ENCODE measurements at places on chromosomes 2 and 18.
A peak's percentile ranks its signal among the peaks of the same experiment; 100 is the strongest.

- no peak for DNase-seq
Measured at GRCh38 chr2:218849721-218850120, 9.9 kb upstream of the WNT6 start.

- no peak for DNase-seq
Measured at GRCh38 chr2:203840655-203841205, 26.8 kb upstream of the CTLA4 start.

GRCh38 chr2:240170354-240170735 is 29.9 kb upstream of the OTOS start:
- DNase-seq = no peak

GRCh38 chr18:60500960-60501359 is 128.4 kb upstream of the MC4R start:
- no peak for DNase-seq

DNA sequence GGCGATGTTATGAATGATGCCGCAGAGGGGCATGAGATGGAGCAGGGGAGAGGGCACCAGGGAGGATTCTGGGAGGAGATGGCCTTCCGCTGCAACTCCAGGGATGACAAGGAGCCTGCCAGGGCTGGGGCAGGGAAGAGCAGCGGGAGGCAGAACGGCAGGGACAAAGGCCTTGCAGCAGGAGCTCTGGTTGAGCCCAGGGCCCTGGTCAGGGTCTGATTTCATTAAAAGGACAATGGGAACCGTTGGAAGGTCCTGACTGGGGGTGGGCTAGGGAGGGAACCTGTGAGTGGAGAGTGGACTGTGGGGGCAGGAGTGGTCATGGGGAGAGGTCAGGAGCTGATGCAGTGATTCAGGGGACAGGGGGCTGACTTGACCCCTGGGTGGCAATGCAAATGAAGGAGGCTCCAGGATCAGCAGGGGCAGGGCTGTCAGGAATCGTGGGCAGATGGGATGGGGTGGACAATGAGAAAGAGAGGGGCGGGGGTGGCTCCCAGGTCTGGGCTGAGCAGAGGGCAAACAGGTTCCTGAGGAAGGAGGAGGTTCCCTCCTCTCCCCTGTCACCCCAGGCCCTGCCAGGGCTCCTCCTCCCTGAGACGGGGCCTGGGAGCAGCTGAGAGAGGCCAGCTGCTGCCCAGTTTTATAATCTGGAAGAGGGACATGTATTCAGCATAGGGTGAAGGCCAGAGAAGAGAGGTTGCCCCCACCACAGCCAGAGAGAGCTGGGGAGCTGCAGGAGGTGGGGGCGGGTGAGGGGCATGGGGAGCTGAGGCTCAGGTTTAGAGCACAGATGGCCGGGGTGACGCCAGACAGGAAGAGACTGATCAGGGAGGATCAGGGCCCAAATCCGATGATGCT is 7.3 kb upstream of the DUSP2 start:
- DNase-seq = no peak

DNA sequence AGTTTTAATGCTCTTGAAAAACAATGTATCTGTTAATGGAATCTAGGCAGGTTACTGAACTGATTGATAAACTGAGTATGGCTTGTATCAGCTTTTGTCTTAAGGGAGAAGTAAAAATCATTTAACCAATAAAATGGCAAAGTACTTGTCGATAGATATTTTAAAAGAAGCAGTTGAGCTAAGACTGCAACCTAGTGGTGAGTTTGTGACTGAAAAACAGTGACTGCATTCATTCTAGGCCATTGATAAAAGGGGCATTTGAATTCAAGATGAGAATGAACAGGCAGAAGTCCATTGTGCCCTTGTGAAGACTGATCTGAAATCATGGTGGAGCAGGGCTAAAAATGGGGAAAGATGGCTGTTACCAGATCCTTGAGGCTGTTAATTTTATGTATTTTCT is 59.4 kb upstream of the MSTN start:
- DNase-seq = peak; percentile 24

DNA sequence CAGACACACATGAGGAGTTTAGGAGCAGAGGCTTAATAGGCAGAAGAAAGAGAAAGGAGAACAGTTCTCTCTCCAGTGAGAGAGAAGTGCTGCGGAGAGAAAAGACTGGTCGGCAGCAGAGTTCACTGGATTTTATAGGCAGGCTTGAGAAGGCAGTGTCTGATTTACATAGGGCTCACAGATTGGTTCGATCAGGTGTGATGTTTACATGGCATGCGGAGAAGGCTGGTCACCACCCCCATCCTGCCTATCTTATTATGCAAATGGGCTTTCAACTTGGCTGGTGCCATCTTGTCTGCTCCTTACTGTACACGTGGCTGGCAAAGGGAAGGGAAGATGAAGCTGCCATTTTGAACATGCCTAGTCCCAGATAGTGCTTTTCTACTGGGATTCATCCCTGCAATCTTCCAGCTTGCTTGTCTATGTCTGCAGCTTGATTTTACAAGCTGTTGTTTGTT is 113.4 kb downstream of the AP1S3 start:
- no peak for DNase-seq

DNA sequence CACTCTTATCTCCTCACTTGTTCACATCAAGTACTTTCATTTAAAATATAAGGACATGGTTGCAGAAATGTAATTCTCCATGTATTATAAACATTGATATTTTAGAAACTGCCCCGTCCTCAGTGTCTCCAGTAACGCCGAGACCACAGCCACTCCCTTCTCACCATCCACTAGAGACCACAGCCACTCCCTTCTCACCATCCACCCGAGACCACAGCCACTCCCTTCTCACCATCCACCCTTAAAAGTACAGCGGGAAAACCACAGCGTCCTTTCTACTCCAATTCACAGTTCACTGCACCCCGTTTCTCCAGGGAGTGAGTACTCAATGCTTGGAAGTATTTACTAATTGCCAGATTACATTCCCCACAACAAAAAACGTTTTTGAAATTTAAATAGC is 1452.2 kb upstream of the ACVR2A start:
- no peak for DNase-seq

DNA sequence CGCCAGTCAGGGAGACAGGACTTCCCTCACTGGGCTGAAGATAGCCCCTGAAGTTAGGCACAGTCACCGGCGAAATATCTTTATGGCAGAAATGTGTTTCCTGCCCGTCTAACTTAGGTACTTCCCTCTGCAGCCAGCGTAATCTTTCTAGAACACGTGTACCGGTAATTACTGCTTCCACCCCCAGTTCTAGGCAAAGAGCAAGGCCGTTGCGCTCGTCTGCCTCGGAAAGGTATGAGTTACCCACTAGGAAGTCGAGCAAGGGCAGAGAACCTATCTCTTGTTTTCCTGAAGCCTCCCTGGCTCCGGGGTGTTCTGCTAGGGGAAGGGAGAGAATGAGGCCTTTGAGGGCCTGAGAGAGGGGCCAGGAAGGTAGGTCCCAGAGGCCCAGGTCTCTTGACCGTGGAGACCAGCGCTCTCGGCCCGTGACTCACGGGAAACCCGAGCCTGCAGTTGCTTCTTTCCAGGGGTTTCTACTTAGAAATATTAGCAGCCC is 70.0 kb downstream of the TWSG1 start:
- DNase-seq = peak; percentile 36

GRCh38 chr2:17710547-17711248 is 42.9 kb downstream of the SMC6 start:
- no peak for DNase-seq

DNA sequence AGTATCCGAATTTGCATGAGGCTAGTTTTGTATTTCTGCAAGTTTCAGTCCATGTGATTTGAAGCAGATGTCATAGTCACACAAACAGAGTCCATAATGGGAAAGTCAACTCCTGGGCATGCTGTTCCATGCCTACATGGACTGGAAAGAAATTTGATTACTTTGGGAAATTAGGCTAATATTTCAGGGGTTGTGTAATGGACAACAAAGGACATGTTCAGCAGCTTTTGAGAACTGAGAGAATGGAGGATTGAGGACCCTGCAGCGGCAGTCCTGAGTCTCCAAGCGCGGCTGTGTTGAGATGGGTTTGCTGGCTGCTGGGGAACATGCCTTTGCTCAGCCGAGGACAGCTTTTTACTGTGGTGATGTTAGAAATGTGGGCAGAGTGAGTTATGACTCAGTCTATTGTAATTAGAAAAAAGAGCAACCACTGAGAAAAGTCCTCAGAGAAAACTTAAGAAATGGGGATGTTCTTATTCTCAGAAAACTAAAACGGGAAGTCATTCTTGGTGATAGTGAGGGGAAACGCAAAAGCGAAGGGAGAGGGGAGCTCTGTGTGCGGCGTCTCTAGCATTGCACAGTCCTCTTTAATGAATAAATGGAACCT is 149.2 kb downstream of the FAM210A start:
- peak; percentile 11 for DNase-seq
